Left ventricle myocardium inferior (tissue), 1 donor: ENCODE measurements at places on chromosomes 5 and 9.

DNA sequence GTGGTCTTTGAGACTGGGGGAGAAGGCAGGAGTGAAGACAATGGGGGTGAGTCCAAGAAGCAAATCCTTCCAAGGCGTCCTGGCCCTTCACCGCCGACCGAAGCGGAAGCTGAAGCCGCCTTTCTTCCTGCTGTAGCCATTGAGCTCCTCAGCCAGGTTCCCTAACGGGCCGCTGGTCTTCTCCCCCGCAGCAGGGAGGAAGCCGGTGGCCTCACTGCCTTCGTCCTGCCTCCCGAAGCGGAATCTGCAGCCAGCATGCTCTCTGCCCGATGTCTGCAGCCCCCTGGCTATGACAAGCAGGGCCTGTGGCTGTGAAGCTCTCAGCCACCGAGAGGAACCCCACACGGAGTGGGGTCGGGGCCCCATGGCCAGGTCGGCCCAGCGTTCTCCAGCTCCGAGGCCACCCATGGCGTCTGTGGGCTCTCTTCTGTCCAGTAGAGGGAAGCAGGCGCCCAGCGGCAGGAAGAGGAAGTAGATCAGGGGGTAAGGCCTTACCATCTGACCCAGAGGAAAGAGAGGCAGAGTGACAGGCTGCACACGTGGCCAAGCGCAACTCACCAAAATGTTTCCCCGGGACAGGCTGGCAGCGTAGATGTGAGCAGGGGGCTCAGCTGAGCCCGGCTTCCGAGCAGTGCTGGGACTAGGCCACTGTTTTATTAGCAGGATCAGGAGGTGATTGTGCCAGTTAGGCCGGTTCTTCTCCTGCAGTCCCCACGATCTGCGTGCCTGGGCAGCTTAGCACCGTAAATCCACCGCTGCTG, 3.1 kb downstream of the QRFP start:
- DNase-seq: peak; percentile 58

- no peak for DNase-seq
Observed at GRCh38 chr5:36878392-36879082, 2.0 kb downstream of the NIPBL start.

DNA sequence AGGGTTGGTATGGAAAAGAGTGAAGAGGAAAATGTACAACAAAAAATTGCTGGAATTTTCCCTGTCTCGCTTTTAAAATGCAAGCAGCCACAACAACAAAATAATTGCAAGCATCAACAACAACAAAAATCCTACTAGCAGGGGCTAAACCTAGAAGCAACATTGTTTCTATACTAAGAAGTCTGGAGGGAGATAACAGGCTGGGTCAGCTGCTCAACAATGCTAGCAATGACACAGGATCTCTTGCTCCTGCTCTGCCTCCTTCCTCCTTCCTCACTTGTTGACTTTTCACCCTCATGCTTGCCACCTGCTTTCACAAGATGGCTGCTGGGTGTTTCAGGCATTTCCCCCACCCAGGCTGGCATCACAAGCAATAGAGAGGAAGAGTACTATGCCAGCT, 7.6 kb upstream of the AOPEP start:
- no peak for DNase-seq

DNA sequence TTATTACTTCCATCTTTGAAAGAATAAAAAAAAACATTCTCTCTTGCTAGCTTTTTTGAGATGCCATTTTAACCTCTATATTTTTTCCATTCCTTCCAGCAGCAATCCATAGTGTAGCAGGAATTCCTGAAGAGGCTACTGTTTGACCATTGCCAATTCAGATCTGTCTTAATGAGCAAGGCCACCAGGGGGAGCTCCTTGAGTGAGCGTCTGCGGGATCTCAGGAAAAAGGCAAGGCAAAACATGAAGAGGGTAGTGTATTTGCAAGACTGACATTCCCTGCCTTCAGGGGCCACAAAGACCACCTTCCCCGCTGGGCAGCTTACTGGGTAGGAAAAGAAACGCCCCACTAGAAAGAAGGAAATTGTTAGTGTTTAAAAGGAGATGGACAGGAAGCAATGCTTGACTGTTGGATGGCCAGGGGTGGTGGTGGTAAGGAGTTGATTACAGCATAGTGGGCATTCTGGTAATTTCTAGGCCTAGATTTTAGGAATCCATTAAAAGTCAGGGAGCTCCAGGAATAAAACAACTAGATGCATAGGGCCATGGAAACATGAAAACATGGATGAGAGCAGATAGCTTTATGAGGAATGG, 206.6 kb upstream of the HAPLN1 start:
- peak; percentile 24 for DNase-seq

DNA sequence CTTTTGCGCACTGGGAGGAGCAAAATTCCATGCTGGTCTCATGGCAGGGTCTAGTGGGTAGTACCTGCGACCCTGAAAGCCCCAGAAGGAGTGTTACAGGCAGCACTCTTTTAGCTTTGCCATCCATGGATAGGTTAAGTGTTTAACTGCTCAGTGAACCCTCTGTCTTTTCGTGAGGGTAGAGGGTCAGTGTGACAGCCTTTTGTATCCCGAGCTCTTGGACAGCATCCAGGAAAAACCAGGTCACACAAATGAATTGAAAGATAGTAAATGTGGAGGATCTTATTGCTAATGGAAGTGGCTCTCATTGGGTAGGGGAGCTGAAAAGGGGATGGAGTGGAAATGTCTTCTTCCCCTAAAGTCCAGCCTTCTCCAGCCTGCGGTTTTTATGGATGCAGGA, 57.8 kb upstream of the CCDC112 start:
- DNase-seq: no peak

GRCh38 chr5:82388181-82388580, 110.0 kb upstream of the RPS23 start:
- DNase-seq: no peak

- no peak for DNase-seq
Observed at GRCh38 chr9:70340572-70340971, 73.9 kb downstream of the KLF9 start.

GRCh38 chr5:78887384-78888118, 97.6 kb downstream of the ARSB start:
- DNase-seq: no peak
